ENCODE measurements at places on chromosomes 11 and 22.

- no peak for DNase-seq
Observed at GRCh38 chr11:124766156-124766555, 4.1 kb upstream of the ESAM start.

DNA sequence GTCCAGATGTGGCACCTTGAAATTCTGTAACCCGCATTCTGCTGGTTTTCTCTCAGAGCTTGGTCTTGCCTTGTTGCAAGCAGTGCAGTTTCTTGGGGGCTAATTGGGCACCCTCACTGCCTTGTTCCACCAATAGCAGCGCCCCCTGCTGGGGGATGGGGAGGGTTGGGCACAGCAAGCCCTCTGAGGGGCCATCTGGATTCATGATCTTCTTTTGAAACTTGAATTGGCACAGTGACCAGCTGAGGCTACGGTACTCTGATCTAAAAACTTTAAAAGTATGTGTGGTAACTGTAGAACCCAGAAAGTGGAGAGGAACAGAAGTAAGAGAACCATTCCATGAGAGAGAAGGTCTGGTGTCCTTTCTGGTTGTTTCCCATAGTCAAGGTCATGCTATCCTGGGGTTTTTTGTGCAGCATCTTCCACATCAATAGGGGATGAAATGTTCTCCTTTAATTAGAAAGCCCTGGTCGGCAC, 64.2 kb downstream of the MED15 start:
- DNase-seq = no peak

DNA sequence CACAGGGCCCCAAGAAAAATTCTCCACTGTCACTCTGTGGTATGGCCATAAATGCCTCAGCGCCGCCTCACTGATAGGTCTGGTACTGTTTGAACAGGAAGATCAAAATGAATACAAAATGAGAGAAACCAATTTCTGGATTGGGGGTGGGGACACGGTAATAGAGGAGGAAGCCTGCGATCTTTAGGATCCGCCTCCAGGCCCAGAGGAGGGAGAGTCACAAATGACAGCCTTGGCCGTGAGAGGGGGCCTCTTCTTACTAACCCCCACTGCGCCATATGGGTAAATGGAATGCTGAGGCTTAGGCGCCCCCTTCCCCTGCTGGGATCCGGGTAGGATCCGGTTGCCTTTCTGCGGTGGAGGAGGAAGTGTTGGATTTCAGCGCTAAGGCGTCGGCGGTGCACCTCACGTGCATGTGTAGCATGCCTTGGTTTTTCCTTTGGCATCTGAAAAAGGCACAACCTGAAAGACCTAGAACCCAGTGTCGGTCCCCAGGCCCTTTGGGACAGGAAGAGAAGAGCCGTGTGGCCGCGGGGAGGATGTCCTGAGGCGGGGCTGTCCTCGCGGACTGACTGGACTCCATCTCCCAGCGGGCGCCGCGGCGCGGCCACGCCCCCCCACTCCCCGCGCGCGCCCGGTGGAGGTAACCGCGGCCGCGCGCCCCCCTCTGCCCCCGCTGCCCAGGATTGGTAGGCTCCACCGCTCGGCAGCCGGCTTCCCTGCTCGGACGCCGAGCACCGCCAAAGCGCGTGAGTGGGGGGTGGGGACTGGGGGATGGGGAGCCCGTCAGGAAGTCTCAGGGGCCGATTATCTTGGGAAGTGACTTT, 718 bp upstream of the MADD start:
- DNase-seq = peak; percentile 78

DNA sequence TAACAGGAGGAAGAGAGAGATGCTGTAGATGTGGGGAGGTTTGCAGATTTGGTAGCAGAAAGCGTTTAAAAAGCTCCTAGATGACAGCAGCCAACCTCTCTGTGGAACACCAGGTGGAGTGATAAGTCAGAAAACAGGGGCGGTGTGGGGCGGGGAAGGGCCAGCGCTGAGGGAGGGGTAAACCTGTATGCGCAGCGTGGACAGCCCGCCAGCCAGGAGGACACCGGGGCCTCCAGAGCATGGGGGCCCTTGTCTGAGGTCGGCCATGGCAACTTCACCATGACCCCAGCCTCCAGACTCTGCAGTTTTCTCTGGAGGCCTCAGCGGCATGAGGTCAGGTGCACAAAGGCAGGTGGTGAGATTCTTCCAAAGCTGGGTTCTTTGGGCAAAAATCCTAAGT, 423.7 kb downstream of the BRD1 start:
- no peak for DNase-seq

- no peak for DNase-seq
Observed at GRCh38 chr22:30176431-30176830, 70.1 kb downstream of the LIF start.

DNA sequence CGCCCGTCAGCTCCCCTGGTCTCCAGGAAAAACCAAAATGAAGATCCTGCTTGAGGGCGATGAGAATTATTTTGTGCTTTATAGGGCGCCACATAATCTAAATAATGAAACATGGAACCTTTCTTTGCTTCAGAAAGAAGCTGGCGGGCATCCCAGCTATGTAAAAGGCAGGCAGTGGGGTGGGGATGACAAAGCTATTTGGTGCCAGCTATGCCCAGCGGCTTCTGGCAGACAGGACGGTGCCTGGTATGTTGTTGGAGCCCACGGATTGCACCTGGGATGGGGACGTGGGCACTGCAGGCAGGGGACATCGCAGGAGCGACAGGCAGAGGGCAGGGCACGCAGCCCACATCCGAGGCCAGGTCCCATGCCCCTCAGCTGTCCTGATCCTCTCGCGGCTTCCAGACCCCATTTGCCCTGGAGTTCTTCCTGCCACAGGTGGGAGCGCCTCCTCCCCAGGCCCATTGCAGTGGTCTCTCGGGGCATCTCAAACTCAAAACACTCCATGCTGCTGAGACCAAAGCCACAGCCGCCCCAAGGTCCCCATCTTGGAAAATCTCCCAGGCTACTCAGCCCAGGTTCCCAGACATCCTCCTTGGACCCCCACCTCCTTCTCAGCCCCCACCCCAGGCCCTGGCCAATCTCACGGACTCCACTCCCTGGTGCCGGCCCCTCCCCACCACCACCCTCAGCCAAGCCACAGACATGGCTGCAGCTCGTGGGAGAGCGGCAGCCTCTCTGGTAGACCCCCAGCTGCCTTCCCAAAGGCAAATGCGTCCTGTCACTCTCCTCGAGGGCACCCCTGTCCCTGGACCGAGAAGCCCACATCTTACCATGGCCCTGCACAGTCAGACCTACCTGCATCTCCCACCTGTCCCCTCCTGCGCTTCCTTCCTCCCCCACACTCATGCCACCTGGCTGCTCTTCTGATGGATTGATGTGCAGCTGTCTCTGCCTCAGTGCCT, 45.7 kb downstream of the SHISAL1 start:
- no peak for DNase-seq

GRCh38 chr11:17171916-17172315, 35.9 kb downstream of the PIK3C2A start:
- no peak for DNase-seq

- DNase-seq = no peak
Observed at GRCh38 chr11:122778148-122778547, 60.2 kb upstream of the CRTAM start.
